ENCODE measurements at places on chromosomes 5 and 9.

DNA sequence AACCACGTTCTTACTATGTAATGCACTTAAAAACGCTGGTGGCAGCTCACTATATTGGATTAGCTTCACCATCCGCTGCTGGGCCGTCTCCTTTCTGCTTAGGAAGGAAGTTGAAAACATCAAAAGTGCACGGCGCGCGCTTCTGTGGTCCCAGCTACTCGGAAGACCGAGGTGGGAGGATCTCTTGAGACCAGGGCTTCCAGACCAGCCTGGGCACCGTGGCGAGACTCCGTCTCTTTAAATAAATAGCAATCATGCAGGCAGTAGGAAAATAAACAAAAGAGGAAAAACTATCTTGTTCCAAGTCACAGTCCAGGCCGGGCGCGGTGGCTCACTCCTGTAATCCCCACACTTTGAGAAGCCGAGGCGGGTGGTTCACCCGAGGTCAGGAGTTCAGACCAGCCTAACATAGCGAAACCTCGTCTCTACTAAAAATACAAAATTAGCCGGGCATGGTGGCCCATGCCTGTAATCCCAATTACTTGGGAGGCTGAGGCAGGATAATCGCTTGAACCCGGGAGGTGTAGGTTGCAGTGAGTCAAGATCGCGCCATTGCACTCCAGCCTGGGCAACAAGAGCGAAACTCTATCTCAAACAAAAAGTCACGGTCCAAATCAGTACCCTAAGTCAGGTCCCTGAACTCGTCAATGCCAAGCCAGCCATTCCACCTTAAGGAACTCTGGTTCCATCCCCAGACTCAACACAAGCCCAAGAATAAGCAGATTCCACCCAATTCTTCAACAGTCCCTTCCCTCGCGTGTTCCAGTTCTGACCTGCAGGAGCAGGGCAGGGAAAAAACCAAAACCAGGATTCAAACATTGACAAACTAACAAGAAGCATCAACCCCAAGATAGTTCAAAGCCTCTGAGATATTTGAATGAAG, 1.0 kb upstream of the GOLGA1 start:
- DNase-seq: peak; percentile 51

DNA sequence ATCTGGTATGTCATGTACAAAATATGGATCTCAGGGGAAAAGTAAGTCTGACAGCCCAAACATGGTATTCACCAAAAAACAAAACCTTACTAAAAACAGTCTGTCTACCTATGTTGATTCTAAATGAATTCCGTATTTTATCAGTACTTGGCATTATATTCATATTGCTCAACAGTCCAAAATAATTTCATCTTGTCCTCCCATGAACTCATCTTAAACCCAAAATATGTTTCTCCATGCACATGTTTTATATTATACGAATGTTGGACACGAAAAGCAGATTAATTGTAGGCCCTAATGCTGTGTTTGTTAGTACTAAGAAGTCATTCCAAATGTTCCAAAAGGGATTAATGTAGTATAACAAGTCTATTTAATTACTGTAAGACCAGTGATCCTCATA, 20.1 kb downstream of the NFIB start:
- DNase-seq: no peak

- no peak for DNase-seq
Measured at GRCh38 chr5:5784101-5784500, 361.6 kb downstream of the ICE1 start.

DNA sequence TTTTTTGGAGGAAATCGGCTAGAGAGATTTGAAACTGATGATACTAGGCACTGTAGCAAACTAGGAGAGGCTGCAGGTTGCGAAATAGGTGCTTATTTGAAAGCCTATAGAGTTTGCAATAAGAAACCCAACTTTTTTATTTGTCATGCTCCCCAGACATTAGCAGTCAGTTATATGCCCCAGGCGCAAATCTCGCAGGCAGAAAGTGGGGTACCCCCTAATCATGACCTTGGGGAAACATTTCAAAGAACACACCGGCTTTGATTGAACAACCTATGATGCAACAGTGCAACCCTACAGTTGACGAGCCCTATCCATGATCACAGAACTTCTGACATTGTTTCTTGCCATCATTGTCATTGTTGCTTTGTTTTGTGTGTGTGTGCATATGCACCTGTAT, 510.5 kb downstream of the RAB3C start:
- no peak for DNase-seq

- no peak for DNase-seq
Measured at GRCh38 chr5:135490245-135491037, 38.3 kb upstream of the TIFAB start.

Measured in A172 (cell line).